ENCODE measurements at places on chromosomes 6 and 20.
A peak's percentile ranks its signal among the peaks of the same experiment; 100 is the strongest.

- no peak for DNase-seq
Measured at GRCh38 chr20:59620860-59621505, 16.6 kb downstream of the PHACTR3 start.

- no peak for DNase-seq
Measured at GRCh38 chr6:150302520-150303176, 66.2 kb upstream of the IYD start.

DNA sequence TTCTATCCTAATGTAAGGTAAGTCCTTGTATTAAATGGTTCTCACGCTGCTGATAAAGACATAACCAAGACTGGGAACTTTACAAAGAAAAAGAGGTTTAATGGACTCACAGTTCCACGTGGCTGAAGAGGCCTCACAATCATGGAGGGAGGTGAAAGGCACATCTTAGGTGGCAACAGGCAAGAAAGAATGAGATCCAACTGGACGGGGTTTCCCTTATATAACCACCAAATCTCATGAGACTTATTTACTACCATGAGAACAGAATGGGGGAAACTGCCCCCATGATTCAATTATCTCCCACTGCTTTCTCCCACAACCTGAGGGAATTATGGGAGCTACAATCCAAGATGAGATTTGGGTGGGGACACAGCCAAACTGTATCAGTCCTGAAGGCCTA lies 136.6 kb downstream of the HTR1B start:
- no peak for DNase-seq

GRCh38 chr20:24872291-24873024 lies 76.6 kb upstream of the CST7 start:
- no peak for DNase-seq

- DNase-seq = no peak
Measured at GRCh38 chr6:33950891-33951889, 147.4 kb upstream of the MLN start.

DNA sequence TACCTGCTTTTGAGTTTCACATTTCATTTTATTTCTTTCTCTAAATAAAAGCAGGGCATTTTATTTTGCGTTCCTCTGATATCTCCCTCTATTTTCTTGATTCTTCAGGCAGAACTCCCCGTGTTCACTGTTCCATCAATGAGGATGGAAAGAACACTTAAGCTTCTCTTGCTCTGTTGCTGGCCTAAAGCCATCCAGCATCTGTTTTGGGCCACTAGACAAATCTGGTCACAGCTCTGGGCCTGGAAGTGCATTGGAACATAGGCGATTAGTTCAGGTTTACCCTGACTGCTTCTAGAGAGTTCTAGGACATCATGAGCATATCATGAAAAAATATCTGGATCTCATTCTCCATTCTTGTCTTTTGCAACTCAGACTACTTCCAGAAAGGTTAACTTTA lies 611.2 kb downstream of the UTRN start:
- no peak for DNase-seq

- no peak for DNase-seq
Measured at GRCh38 chr20:24831232-24831631, 117.8 kb upstream of the CST7 start.

GRCh38 chr6:21265730-21266044 lies 327.9 kb upstream of the SOX4 start:
- no peak for DNase-seq

DNA sequence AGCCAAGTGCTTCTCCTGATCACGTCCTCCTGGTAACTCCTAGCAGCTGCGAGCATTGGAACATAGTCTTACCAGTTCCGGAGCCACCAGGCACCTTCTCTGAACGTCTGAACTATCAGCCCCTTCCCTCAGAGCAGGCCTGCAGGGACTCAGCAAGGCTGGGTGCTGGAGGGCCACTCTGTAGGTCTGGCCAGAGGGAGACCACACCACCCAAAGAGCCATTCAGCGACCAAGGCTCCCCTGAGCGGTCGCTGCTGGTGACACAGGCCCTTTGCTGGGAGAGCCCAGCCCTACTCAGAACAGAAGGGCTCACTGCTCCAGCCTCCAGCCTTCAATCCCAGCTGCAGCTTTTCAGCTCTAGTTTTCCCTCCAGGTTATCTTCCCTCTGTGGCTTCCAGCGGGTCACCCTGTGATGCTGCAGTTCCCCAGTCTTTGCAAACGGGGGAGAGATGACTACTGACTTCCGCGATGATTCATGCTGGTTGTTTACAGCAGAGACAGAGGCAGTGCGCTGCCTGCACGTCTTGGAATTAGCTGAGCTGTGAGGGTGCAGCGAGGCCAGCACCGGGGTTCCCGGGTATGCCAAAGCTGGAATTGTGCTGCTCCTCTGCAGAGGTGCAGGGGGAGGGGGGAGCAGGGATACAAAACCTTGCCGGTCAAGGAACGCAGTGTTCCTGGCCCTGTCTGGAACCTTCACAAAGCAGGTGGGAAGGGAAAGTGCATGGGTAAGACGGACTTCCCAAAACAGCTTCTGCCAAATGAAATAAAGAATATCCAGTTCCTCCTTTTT lies 161.4 kb downstream of the LY86 start:
- DNase-seq = peak; percentile 12

DNA sequence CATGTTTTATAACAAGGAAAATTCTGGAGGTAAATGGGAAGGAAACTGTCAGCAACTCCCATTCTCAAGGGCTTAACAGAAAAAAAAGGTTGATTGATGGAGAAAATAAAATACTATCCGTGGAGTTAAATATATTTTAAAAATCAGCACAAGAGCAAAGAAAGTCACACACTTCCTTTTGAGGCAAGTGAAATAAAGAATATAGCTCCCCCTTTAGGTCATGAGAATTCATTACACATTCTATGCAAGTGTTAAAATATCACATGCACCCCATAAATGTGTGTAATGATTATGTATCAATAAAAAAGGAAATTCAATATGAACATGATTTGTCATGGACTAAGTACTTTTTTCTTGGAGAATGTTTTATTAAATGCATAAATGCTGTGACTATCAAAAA lies 349.2 kb downstream of the TPBG start:
- DNase-seq = no peak

- DNase-seq = no peak
Measured at GRCh38 chr6:20674664-20675063, 140.4 kb downstream of the CDKAL1 start.

DNA sequence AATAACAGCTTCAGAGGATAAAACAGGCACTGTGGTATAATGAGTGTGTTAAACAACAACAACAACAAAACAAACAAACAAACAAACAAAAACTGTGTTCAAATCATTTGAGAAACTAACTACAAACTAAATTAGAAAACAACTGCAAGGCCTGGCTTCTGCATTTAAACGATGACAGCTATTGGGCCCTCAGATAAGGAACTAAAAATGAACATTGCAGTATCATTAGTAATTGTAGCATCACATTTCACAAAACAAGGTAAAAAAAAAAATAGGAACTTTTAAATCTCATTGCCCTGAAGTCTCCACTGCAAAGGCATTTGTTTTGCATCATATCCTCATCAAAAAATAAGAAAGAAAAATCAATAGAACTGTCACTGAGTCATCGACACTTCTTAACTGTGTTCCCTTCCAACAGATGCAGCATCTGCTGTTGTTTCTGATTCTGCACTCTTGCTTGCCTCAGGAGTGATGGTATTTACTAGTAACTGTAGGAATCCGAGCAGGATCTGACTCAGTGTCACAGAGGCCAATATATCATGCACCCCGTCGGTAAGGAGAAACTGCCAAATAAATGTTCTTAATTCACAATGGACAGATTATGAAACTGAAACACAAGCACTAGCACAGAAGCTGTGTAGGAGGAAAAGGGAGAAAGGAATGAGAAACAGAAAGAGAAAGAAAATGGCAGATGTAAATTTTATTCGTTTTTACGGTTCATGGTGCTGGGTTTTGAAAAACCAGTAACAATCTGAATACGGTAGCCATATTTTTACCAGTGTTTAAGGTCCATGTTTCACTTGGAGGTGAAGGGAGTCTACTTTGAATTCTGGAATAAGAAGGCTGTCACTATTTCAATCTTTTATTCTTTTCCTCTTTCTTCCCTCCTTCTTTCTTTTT lies 365.7 kb upstream of the EPHA7 start:
- DNase-seq = no peak

GRCh38 chr20:14559612-14560011 lies 222.2 kb upstream of the FLRT3 start:
- DNase-seq = no peak

GRCh38 chr6:169778646-169779045 lies 27.2 kb downstream of the ERMARD start:
- DNase-seq = no peak

GRCh38 chr6:18352842-18353241 lies 34.3 kb upstream of the RNF144B start:
- DNase-seq = no peak

- no peak for DNase-seq
Measured at GRCh38 chr6:16766043-16766536, 4.8 kb upstream of the ATXN1 start.

- DNase-seq = no peak
Measured at GRCh38 chr20:45420125-45420524, 4.2 kb downstream of the PIGT start.

- DNase-seq = no peak
Measured at GRCh38 chr6:40540790-40541189, 46.4 kb downstream of the LRFN2 start.

- no peak for DNase-seq
Measured at GRCh38 chr6:168157272-168158212, 78.5 kb upstream of the FRMD1 start.

DNA sequence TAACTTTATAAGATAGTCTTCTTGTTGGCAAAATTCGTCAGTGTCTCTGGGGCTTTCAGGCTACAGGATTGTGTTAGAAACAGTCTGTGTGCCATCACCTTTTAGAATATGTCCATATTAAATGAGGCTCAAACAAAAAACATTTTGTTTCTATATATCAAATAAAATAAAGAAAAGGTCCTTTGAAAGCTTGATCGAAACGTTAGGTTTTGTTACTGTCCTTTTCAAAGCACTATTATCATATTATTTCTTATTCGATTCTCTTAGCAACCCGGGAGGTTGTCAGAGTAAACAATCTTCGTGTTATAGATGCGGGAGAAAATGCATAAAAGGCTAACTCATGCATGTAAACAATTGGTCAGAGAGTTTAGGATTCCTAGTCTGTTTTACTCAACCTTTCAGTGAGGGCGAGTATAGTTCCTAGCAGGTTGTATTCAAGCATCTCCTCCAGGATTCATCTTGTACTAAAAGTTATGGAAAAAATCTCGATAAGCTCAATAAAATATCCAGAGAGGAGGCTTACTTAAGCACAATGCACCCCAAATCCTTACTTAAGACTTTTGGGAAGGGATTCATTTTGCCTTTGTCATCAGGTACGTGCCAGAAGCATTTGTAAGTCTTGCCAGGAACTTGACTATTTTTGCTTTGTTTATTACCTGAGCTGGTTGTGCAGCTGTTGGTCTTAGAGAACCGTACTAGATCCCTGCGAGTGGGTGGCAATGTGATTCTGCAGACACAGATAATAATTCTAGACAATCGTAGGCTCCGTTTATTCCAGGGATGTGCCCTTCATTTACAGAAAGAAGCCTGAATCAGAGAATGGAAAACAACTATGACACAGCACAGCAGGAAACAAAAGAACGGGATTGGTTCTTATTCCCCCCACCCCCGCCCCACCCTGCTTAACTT lies 159.6 kb upstream of the ZNF217 start:
- DNase-seq = no peak

DNA sequence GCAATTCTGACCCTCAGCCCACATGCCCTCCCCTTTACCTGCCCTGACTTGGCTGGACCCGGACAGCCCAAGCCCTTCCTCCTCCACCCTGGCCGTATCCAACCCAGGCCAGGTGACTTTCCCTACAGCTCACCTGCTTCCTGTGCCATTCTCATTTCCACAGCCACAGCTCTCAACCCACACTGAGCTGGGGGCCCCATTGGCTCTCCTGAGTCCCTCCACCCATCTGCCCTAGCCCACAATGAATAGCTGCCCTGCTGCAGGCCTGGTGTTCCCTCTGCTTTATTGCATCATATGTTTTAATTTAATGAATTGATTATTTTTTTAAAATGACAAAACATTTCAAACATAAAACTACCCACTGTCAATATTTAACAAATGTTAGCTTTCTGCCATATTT lies 118.5 kb upstream of the BACH2 start:
- no peak for DNase-seq

- DNase-seq = no peak
Measured at GRCh38 chr20:35660122-35660937, 4.4 kb downstream of the CPNE1 start.

- no peak for DNase-seq
Measured at GRCh38 chr6:152701863-152702401, 4.2 kb downstream of the MYCT1 start.

DNA sequence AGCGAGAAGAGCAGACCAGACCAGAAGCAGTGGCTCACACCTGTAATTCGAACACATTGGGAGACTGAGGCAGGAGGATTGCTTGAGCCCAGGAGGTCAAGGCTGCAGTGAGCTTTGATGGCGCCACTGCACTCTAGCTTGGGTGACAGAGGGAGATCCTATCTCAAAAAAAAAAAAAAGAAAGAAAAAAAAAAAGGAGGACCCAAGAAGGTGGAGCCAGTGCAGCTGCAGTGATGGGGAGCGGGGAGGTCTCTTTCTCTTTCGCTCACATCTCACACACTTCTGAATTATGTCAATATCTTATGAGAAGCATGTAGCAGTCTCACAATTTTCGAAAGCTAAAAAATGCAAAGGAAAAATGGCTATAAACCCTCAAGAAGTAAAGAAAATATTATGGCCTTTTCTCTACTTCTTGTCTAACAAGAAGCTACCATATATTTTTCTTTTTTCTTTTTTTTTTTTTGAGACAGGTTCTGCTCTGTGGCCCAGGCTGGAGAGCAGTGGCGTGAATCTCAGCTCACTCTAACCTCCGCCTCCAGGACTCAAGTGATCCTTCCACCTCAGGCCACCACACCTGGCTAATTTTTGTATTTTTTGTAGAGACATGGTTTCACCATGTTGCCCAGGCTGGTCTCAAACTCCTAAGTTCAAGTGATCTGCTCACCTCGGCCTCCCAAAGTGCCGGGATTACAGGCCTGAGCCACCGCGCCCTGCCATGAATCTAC lies 3.8 kb upstream of the SPO11 start:
- no peak for DNase-seq

DNA sequence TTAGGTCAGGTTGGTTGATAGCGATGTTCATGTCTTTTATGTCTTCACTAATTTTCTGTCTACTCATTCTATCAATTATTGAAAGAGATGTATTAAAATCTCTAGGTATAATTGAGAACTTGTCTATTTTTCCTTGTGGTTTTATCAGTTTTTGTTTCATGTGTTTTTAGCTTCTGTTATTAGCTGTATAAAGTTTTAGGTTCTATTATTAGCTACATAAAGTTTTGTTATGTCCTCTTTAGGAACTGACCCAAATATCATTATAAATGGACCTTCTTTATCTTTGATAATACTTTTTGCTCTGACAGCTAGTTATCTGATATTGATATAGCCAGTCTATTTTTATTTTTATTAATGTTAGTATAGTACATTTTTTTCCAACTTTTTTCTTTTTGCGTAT lies 92.4 kb upstream of the TMEM170B start:
- DNase-seq = no peak

- DNase-seq = no peak
Measured at GRCh38 chr6:1780251-1780867, 170.6 kb downstream of the FOXC1 start.

- no peak for DNase-seq
Measured at GRCh38 chr20:25236450-25237304, 11.2 kb upstream of the PYGB start.

- DNase-seq = no peak
Measured at GRCh38 chr20:10596710-10597121, 77.1 kb downstream of the JAG1 start.

- no peak for DNase-seq
Measured at GRCh38 chr6:86722131-86722530, 215.2 kb upstream of the HTR1E start.

GRCh38 chr20:64131406-64131805 lies 24.0 kb upstream of the NPBWR2 start:
- DNase-seq = no peak
